ENCODE measurements at places on chromosomes 3 and 15. TPM values are rescaled to one million over a fixed set of nuclear protein-coding genes. Genes with fewer than 3 reads are reported as not detected.

The MAPK6 gene
- polyA plus RNA-seq = 27.9 TPM

The LIPC gene
- 1.0 TPM for polyA plus RNA-seq

The WDR48 gene
- polyA plus RNA-seq = 88.0 TPM

The RHOV gene
- 0.50 TPM for polyA plus RNA-seq

The ROBO2 gene
- 59.2 TPM for polyA plus RNA-seq

The BFSP2 gene
- not detected for polyA plus RNA-seq

The NME9 gene
- polyA plus RNA-seq = 5.3 TPM

The GASK1A gene
- 5.1 TPM for polyA plus RNA-seq

The TP63 gene
- polyA plus RNA-seq = 0.90 TPM

The CCR9 gene
- polyA plus RNA-seq = not detected

The PYDC2 gene
- not detected for polyA plus RNA-seq

The PRKCI gene
- 80.1 TPM for polyA plus RNA-seq

The GOLGA8Q gene
- 2.2 TPM for polyA plus RNA-seq

The POPDC2 gene
- 4.9 TPM for polyA plus RNA-seq

The TMEM158 gene
- polyA plus RNA-seq = 1.7 TPM

The TTLL3 gene
- 85.9 TPM for polyA plus RNA-seq

The CPNE4 gene
- polyA plus RNA-seq = 0.74 TPM

The KAT2B gene
- 43.8 TPM for polyA plus RNA-seq

The ZBTB20 gene
- 3.4 TPM for polyA plus RNA-seq

The SLC22A14 gene
- polyA plus RNA-seq = 0.11 TPM

The SCN11A gene
- 1.3 TPM for polyA plus RNA-seq

The POTEB2 gene
- not detected for polyA plus RNA-seq

The ITIH4 gene
- polyA plus RNA-seq = 8.2 TPM

The FAM107A gene
- polyA plus RNA-seq = 1.1 TPM

The CASR gene
- 0.24 TPM for polyA plus RNA-seq

The CCR4 gene
- polyA plus RNA-seq = 0.73 TPM

The WDR72 gene
- polyA plus RNA-seq = 2.4 TPM

The MESP2 gene
- polyA plus RNA-seq = 0.14 TPM

The KIF15 gene
- polyA plus RNA-seq = 16.5 TPM

The AQP9 gene
- polyA plus RNA-seq = 0.34 TPM

The BCHE gene
- 38.5 TPM for polyA plus RNA-seq

The AHSG gene
- polyA plus RNA-seq = not detected

The PTX3 gene
- polyA plus RNA-seq = 41.3 TPM

The BUB1B gene
- polyA plus RNA-seq = 23.3 TPM

The ROBO1 gene
- 95.9 TPM for polyA plus RNA-seq

The SLC27A2 gene
- 11.3 TPM for polyA plus RNA-seq

The LTF gene
- 5.6 TPM for polyA plus RNA-seq

The CD86 gene
- polyA plus RNA-seq = 3.2 TPM

The RETNLB gene
- not detected for polyA plus RNA-seq

The PAQR9 gene
- 0.13 TPM for polyA plus RNA-seq

The LSMEM2 gene
- polyA plus RNA-seq = 0.15 TPM

The NR1I2 gene
- 0.91 TPM for polyA plus RNA-seq

The BCL6 gene
- polyA plus RNA-seq = 15.4 TPM

The SLC51A gene
- 7.9 TPM for polyA plus RNA-seq

The CORO2B gene
- 26.3 TPM for polyA plus RNA-seq

The ZDHHC23 gene
- polyA plus RNA-seq = 6.9 TPM

The PBRM1 gene
- polyA plus RNA-seq = 65.4 TPM

Data from left lung (tissue), 14 donors.